Activated naive CD8-positive, alpha-beta T cell treated with anti-CD3 and anti-CD28 coated beads for 36 hours (primary cell): ENCODE measurements at places on chromosomes 7 and 10. TPM values are rescaled to one million over a fixed set of nuclear protein-coding genes. Genes with fewer than 3 reads are reported as not detected.

The GCK gene
- total RNA-seq: 3.7 TPM

The KCNIP2 gene
- total RNA-seq: 1.7 TPM

The DNAJB9 gene
- 7.9 TPM for total RNA-seq

The ZNF679 gene
- total RNA-seq: not detected

The SPDYE3 gene
- not detected for total RNA-seq

GRCh38 chr10:10780746-10781145 is 236.9 kb upstream of the CELF2 start:
- H3K36me3 ChIP-seq: no peaks in the 10 kb centered on the region
- peaks cover 15% of the 10 kb centered on the region for H3K27me3 ChIP-seq
- no peaks in the 10 kb centered on the region for H3K4me1 ChIP-seq
- no peak overlapping the region for H3K4me3 ChIP-seq
- H3K27ac ChIP-seq: no peak overlapping the region

GRCh38 chr10:66329147-66329546 is 596.7 kb upstream of the LRRTM3 start:
- no peak for DNase-seq
- no peak overlapping the region for H3K27ac ChIP-seq
- H3K4me3 ChIP-seq: no peak overlapping the region
- H3K27me3 ChIP-seq: no peaks in the 10 kb centered on the region
- H3K4me1 ChIP-seq: no peaks in the 10 kb centered on the region

DNA sequence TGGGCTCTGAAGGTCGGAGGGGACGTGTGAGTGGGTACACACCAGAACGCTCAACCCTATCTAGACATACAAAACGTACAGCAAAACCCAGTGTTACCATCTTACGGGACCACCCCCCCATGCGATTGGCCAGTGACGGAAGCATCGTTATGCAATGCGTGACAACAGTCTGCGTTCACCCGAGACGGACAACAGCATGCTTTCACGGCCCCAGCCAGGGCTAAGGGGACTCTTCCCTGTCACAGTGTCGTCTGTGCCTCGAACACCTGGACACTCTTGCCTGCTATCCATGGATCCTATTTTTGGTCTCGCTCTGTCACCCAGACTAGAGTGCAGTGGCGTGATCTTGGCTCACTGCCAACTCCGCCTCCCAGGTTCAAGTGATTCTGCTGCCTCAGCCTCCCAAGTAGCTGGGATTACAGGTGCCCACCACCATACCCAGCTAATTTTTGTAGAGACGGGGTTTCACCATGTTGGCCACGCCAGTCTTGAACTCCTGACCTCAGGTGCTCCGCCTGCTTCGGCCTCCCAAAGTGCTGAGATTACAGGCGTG is 23.3 kb downstream of the DPYSL4 start:
- no peak for DNase-seq
- no peak overlapping the region for H3K4me3 ChIP-seq
- H3K36me3 ChIP-seq: peaks cover 21% of the 10 kb centered on the region
- H3K4me1 ChIP-seq: no peaks in the 10 kb centered on the region
- H3K27me3 ChIP-seq: no peaks in the 10 kb centered on the region

DNA sequence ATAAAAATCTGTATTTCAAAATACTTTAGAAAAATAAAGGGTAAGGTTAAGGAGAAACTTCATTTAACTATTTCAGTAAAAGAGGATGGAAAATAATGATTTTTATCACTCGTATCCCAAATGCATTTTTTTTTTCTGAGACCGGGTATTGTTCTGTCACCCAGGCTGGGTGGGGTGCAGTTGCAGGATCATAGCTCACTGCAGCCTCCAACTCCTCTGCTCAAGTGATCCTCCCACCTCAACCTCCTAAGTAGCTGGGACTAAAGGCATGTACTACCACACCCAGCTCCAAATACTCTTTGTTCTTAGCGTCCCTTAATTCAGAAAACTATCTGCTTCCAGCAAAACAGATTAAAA is 11.8 kb downstream of the KMT2C start:
- H3K4me1 ChIP-seq: peaks cover 54% of the 10 kb centered on the region
- no peak overlapping the region for H3K27ac ChIP-seq
- no peak overlapping the region for H3K4me3 ChIP-seq
- no peak for DNase-seq

GRCh38 chr7:81207801-81208200 is 288.9 kb upstream of the SEMA3C start:
- no peak overlapping the region for H3K27ac ChIP-seq
- no peaks in the 10 kb centered on the region for H3K36me3 ChIP-seq
- H3K4me3 ChIP-seq: no peak overlapping the region
- H3K27me3 ChIP-seq: peaks cover 6% of the 10 kb centered on the region
- no peak for DNase-seq

GRCh38 chr7:113968713-113969112 is 49.9 kb upstream of the PPP1R3A start:
- H3K27ac ChIP-seq: no peak overlapping the region
- H3K4me1 ChIP-seq: no peaks in the 10 kb centered on the region
- no peaks in the 10 kb centered on the region for H3K36me3 ChIP-seq
- no peak overlapping the region for H3K4me3 ChIP-seq

GRCh38 chr7:7311001-7311400 is 128.7 kb downstream of the C1GALT1 start:
- H3K36me3 ChIP-seq: no peaks in the 10 kb centered on the region
- H3K4me3 ChIP-seq: no peak overlapping the region
- H3K27ac ChIP-seq: no peak overlapping the region
- DNase-seq: no peak

DNA sequence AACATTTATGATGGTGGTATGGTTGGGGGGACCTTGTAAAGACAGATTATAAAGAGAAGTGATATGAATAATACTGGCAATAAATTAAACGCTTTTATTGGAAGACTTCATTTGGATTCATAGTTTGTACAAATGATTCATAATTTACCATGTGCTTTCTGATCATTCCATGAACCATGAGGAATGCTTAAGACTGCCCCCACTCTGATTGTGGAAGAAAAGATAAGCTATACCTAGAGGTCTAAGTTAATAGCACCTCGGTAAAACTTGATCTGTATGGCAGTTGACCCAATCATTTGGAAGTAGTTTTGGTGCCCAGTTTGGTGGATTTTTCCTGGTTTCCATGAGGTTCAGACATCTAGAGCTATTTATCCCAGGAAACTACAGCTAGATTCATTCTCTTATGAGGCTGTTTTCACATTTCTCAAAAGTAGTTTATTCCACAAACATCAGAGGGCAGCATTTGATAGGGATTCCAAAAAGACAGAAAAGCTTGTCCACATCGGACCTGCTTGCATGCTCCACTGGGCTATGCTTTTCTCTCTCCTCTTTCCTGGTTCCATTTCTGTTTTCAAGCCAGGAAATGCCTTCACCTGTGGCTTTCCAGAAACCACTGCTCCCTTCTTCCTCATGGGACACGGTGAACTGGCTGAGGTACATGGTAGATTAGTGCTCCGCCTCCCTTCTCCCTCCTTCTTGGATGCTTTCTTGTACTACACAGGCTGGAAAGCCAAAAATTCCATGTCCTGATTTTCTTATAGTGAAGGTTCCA is 29.2 kb downstream of the TFAM start:
- peaks cover 2% of the 10 kb centered on the region for H3K36me3 ChIP-seq
- no peak overlapping the region for H3K4me3 ChIP-seq
- H3K4me1 ChIP-seq: no peaks in the 10 kb centered on the region
- H3K27ac ChIP-seq: no peak overlapping the region
- no peaks in the 10 kb centered on the region for H3K27me3 ChIP-seq
- DNase-seq: no peak
